EH (cell line): ENCODE measurements at places on chromosomes 3 and 15.

- DNase-seq: peak; percentile 57
These were observed 76.9 kb upstream of the ABI3BP start for GRCh38 chr3:101069901-101070798.

DNA sequence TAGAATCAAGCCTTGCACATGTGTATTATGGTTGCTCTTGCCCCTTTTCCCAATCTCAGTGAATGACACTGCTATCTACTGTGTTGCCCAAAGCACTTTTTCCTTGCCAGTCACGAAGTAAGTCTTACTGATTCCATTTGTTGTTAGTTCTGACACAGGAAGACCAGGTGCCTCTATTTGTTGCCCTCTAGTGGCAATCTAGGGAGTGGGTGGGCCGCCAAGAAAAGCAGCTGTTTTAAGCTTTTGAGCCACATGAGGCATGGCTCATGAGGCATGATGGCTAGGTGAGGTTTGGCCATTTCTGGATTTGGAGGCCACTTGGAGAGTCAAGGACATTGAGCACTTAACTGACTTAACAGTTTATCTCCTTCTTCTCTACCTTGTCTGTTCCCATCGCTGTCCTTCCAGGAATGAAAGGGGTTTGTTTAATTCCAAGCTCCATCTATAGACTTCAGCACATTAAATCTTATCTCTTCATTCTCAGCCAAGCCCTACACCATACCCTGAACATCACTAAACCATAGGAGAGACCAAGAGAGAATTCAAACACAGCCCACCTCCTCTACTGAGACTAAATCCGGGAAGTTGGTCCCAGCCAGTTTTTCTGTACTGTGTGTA, 103.1 kb downstream of the HCN4 start:
- peak; percentile 56 for DNase-seq

DNA sequence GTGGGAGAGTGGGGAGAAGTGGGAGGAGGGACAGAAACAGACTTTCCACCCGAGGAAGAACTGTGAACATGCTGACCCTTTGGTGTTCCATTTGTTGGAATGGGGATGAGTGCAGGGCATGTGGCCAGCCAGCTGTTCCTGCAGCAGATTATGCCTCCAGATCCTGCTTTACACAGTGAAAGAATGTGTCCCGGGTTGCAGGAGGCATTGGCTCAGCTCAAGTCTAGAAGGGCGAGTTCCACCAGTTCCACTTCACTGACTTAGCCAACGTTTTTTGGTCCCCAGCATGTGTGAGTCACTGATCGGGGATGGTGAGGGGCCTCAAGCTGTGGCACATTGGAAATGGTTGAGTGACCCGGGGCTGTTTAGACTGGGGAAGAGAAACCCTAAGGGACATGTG, 307.0 kb upstream of the ROPN1 start:
- DNase-seq: peak; percentile 40

DNA sequence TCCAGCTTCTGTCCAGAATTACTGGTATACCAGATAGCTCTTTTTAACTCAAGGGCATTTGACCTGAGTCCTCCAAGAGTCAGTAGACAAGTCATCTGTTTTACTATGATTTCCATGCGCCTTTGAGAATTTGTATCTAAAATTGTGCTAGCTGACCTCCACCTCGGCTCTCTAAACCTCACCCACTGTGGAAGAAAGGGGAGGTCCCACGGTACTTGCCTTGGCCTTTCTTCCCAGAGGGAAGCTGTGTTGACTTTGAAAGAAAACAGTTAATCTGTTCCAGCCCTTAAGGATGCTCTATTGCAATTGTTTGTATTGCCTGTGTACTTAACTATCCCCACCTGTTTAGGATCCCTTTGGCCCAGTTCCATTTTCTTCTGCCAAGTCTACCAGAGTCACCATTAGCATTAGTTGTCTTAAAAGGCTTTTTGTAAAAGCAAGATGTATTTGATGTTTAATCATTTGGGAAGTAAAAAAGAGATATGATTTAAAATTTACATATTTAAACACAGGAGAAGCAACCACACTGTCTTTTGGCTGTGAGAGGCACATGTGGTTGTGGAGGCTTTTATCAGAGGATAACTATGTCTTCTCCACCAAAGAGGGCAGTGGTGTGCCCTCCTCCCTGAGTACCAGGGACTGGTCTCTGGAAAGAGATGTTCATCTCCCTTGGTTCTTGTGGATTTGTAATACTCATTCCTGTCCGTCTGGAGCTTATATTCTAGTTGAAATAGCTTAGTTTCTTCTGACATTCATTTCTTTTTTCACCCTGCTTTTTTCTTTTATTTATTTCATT, 88.8 kb downstream of the CRTC3 start:
- DNase-seq: no peak

GRCh38 chr3:159821110-159821509, 167.5 kb upstream of the IL12A start:
- DNase-seq: no peak

DNA sequence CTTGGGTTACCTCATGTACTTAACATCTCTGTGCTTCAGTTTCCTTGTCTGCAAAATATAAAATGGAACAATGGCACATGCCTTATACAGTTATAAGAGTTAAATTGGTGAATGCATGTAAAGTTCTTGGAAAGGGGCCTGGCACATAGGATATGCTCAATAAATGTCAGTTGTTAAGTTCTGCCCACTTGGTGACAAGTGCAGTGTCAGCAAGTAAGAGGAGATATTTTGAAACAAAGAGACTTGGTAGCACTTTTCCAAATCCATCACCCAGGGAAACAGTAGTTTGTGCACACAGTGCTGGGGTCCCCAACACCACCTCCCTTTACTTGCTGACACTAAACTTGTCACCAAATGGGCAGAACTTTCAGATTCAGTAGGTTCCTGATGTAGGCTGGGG, 19.1 kb downstream of the LRRC31 start:
- DNase-seq: no peak

DNA sequence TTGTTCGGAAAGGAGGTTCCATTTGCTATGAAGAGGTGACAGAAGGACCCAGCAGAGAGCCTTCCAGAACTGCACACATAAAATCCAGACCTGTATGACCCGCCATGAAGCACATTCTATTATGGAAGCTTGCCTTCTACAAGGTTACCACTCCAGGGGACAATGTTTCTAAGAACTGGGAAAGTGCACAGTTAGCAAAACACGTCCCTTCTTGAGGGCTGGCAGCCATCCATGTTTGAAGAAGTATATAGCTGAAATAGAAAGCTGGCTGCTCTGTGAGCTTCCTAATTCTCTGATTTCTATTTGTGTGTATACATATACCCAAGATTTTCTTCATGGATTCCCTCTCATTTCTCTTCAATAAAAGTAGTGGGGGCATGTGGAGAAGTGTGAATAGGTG, 74.6 kb downstream of the CNTN3 start:
- no peak for DNase-seq

- DNase-seq: no peak
These were observed 9.0 kb downstream of the GNB5 start for GRCh38 chr15:52181938-52182780.

DNA sequence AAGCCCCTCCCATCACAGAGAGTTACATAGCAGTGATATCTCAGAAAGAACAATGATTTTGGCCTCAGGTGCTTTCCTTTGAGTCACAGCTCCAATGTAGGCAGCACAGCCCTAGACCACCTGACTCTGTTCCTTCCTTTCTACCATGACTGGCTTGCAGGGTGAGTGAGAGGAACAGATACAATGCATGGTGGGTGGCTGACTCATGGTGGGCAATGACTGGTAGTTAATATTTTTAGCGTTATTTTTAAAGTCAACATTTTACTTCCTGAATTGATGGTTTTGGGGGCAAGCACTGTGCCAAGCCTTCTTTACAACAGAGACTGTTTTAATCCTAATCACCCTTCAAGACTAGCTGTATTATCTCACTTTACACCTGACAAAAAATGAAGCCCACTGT, 32.8 kb upstream of the ST3GAL6 start:
- no peak for DNase-seq

DNA sequence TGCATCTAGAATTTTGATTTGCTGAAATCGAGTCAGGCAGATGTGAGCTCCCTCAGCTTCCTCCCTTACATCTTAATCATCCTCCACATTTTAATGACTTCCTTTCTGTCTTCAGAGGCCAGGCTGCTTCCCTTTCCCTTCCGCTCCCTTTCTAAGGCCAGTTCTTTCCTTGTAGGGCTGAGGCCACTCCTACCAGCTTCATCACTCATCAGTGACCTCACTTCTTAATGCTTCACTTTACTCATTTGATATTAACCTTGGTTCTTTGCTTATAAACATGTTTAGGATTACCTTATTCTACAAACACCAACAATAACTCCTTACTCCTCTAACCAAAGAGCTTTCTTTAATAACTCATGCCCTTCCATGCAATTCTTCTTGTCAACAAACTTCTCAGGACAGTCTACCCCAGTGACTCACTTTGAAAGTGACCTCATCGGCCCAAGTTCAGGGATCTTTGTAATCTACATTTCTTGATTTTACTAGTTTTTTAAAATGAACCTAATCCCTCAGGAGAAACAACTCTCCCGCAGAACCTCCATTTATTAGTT, 23.9 kb downstream of the ILDR1 start:
- peak; percentile 63 for DNase-seq

- no peak for DNase-seq
These were observed 5.0 kb downstream of the TOMM70 start for GRCh38 chr3:100395679-100396431.

DNA sequence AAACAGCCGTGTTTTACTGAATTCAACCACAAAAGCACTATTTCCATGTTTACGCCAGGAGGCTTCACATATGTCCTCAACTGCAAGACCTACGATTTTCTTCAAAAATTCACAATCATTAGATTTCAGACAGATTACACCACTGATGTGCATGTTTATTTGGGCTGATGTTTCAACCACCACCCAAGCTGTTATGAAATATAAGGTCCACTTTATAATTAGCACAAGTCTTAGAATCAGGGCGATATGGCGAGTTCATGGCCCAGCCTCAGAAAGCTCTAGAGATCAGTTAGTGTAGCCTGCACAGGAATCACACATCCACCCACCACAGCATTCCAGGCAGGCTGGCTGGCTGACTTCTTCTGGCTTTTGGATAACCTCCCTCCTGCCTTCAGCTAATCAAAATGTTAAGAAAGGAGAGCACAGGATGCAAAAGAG, 15.4 kb downstream of the SH3BP5 start:
- peak; percentile 73 for DNase-seq

- DNase-seq: no peak
These were observed 99.5 kb downstream of the MAP4 start for GRCh38 chr3:47916696-47917095.

GRCh38 chr3:80769683-80770082, 991.8 kb downstream of the GBE1 start:
- DNase-seq: no peak

GRCh38 chr3:94175677-94176076, 112.8 kb downstream of the NSUN3 start:
- no peak for DNase-seq

- no peak for DNase-seq
These were observed 33.0 kb upstream of the SV2B start for GRCh38 chr15:91067036-91067435.

- peak; percentile 71 for DNase-seq
These were observed 12.6 kb downstream of the ATP2C1 start for GRCh38 chr3:130906374-130906995.

DNA sequence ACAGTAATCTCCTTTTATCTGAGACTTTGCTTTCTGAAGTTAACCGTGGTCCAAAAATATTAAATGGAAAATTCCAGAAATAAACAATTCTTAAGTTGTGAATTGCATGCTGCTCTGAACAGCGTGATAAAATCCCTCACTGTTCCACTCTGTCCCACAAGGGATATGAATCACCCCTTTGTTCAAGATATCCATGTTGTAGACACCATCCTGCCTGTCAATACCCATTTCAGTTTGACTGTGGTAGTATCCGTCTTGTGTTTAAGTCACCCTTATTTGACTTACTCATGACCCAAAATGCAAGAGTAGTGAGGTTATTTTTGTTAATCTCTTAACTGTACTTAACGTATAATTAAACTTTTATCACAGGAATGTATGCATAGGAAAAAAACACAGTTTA, 435.0 kb downstream of the SHQ1 start:
- DNase-seq: peak; percentile 12

DNA sequence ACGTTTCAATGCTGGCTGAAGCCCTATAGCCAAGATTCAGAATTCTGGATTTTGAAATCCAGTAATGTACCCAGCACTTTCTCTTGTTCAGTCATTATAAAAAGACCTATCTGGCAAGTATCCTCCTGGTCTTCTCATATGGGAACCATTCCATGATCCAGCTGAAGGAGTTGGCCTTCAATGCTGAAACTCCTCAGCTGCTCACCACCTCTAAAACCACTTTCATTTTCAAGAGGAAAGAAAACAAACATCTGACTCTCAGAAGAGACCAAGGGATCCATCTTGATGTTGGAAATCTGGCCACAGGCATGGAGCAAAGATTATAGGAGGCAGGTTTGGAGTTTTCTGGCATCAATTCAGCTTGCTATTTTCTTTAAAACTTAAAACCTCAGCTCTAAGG, 235.4 kb downstream of the FMN1 start:
- peak; percentile 68 for DNase-seq

- no peak for DNase-seq
These were observed 101.6 kb upstream of the LPP start for GRCh38 chr3:188052169-188053035.

DNA sequence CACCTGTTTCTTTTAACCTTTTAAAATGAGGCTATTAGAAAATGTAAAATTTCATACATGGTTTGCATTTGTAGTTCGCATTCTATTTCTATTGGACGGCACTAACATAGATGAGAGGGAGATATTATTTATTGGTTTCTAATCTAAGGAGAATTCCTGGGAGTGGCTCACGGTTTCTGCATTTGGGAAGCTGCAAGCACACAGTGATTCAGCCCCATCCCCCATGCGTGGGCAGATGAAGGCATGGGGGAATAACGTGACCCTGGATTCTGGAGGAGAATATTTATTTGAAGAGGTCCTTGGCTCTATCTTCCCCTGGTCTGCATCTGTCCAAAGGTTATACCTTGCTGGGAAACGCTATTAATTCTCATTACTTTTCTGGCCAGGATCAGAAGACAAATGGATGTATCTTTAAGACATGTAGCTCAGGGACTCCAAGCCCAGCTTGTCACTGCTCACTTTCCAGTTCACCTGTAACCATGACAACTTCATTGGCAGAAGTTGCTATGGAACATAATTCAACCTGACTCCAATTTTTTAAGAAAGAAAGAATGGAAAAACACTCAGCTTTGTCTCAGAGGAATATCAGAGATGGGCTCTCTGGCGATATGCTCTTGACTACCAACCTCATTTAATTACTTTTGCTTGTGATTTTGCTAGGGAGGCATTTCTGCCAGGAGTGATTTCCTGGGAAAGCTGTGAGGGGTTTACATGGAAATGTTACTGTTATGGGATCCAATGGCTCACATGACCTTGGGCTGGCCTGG, 27.2 kb upstream of the POMGNT2 start:
- no peak for DNase-seq
